ENCODE measurements at places on chromosomes 3 and 15.

GRCh38 chr3:35184775-35185174, 454.6 kb upstream of the ARPP21 start:
- DNase-seq: no peak

GRCh38 chr15:97654481-97655076, 305.9 kb upstream of the ARRDC4 start:
- no peak for DNase-seq

GRCh38 chr3:71488882-71489281, 94.6 kb downstream of the FOXP1 start:
- DNase-seq: no peak

DNA sequence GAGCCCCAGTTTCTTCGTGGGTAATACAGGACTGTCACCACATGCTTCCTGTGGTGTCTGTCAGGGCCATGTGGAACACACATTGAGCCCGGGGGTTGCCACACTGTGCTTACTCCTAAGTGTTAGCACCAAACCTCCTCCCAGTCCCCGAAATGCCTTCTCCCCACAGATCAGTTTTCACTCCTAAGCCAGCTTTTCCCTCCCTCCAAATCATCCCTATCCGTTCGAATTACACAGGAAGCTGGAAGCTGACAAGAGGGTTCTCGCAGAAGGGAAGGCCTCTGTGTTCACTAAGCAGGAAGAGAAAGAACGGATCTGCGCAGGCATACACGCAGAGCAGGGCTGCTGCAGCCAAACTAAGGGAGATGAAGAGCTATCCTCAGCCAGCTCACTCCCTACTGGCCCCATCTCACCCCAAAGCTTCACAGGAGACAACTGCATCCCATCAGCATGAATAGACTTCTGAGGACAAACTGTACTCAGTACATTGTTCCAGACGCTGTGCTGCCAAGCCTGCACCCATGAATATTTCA, 32.3 kb downstream of the XXYLT1 start:
- DNase-seq: no peak

- no peak for DNase-seq
Observed at GRCh38 chr3:101847328-101847727, 2.0 kb upstream of the NFKBIZ start.

DNA sequence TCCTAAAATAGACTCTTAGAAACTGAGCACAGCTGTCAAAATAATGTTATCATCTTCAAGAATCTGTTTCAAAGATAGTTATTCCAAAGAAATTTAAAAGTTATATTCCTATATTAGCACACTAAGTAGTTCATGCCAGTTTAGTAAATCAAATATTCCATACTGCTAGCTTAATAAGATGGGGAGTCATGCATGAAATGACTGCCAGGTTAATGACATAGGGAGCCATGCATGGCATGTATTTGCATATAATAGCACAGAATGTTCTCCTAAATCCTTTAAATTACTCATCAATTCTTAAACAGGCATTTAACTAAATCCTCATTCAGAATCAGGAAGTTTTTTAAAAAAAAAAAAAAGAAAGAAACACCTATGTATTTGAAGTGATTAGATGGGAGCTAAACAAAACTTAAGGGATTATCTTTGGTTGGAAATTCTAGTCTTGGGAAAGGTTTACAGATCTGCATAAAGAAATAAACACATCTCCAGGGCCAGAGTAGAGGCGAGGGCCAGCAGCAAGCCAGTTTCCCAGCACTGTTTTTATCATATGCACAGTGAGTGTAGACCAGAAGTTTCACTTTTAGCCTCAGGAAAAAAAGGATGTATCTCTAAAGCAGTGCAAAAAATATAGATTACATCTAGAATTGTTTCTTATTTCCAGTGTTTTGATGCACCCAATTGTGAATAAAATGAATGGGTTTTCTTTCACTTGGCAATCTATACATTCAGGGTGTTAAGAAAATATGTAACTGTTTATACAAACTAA, 366.4 kb upstream of the AGTR1 start:
- DNase-seq: no peak

DNA sequence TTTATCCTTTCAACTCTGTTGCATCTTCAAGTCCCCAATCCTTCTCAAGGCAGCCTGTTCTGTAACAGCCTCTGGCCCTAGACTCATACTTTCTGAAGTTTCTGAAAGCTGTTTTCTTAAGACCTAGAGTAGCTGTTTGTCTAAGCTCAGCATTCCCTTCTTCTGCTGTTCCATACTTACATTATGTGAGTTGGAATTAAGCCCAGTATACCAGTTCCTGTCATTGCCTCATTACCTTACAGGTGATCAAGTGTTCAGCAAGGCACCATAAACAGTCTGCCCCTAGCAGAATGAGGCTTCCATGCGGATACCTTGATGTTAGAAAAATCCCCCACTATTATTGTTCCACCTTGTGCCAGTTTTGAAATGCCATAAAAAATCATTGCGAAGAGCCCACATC, 180.6 kb downstream of the PLCL2 start:
- no peak for DNase-seq

DNA sequence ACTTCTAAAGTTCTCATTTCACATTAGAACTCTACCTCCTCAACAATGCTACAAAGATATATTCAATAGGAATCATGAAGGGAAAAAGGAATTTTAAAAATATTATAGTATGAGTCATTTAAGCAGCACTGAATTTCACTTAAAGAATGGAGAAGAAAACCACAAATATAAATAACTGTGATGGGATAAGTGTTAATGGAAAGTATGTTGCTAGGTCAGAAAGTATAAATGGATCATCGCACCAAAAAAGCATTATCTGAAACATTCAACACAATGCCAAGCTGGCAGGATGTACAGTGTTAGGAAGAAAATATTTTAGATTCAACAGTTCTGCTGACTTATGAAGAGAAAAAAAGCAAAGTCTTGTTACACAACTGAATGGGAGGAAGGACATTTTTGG, 101.4 kb downstream of the TFG start:
- DNase-seq: no peak

GRCh38 chr15:71792521-71792920, 17.8 kb upstream of the NR2E3 start:
- DNase-seq: no peak

DNA sequence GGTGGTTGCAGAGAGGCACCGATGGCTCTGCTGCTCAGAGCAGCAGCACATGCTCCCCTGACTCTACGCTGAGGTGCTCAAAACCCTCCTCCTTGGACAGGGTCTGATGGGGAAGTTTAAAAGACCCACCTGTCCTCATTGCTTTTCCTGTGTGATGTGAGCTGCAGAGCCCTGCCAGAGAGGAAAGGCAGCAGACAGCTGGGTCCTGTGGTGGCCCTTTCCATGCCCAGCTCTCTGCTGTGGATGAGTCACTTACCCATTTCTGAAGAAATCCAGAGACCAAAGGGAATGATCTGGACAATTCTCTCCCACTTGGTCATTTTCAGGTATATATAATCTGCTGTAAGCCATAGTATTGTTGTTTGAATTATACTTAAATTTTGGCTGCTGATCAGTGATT, 121.7 kb downstream of the CHDH start:
- no peak for DNase-seq

GRCh38 chr3:15097891-15098290, 1.1 kb downstream of the RBSN start:
- peak; percentile 62 for DNase-seq

GRCh38 chr3:151943539-151943938, 70.1 kb downstream of the SUCNR1 start:
- no peak for DNase-seq

DNA sequence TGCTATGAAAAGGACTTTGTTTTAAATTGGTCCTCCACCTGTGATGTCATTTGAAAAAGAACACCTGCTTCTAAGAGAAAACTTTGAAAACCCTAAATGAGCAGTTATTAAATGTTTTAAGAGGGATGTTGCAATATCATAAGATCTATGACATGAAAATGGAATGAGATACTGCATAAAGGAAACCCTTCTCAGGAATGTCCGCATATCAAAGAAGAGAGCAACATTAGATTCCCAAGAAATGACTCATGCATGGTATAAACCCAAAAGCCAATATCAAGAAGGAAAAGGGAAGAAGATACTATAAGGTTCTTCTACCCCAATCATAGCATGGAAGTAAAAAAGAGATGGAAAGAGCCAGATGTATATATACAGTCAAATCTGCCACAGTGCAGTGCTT, 627.5 kb upstream of the LMCD1 start:
- DNase-seq: no peak
